ENCODE measurements at places on chromosomes 6 and 20.

- DNase-seq = peak; percentile 60
Measured at GRCh38 chr6:80607811-80608391, 501.4 kb downstream of the BCKDHB start.

- DNase-seq = no peak
Measured at GRCh38 chr6:89745096-89745495, 74.5 kb downstream of the MDN1 start.

DNA sequence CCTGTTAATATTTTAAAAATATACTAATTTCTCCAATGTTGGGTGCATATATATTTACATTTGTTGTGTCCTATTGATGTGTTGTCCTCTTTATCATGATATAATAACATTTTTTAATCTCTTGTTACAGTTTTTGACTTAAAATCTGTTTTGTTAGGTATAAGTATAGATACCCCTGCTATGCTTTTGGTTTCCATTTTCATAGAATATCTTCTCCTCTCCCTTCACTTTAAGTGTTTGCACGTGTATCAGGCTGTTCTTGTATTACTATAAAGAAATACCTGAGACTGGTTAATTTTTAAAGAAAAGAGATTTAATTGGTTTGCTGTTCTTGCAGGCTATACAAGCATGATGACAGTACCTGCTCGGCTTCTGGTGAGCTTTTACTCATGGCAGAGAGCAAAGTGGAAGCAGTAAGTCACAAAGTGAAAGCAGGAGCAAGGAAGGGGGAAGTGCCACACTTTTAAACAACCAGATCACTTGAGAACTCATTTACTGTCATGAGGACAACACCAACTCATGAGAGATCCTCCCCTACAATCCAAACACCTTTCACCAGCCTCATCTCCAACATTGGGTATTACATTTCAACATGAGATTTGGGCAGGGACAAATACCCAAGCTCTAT lies 340.5 kb upstream of the SYNCRIP start:
- no peak for DNase-seq

DNA sequence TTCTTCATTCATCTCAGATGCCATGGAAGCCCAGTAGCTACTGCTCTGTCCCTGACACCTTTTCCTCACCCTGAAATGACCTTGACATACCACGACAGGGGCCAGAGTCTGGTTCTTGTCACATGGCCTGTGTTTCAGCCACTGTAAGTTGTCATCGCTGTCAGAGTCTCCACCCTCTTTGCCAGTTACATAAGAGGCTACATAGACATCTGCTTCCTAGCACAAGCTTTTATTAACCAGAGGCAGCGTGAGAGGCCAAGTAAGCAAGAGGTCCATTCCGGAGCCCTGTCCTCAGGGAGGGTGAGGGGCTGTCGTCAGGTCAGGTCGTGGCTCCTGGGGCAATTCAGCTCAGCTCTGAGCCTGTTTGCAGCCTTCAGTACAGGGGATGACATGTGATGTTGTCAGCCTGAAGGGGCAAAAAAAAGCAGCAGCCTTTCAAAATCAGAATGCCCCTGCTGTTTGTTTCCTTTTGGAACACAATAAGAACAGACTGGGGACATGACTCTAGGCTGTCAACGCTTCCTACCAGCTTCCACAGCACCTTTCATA lies 146.3 kb downstream of the MTFR2 start:
- DNase-seq = no peak

DNA sequence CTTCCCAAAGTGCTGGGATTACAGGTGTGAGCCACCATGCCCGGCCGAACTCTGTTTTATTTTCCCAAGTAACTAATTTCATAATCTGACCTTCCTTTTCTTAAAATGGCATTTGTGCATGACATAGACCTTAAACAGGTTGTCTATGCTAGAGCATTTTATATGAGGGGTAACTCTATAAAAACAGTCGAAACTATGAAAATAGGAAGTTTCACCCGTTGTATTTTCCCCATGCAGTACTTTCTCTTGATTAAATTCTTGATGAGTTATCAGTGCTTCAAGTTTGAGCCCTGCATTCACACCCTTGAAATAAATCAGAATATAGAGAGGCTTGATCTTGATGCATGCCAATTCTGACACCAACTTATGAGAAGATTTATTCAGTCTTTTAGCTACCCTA lies 11.7 kb downstream of the TBPL1 start:
- no peak for DNase-seq
